ENCODE measurements at places on chromosomes 4 and X. TPM values are rescaled to one million over a fixed set of nuclear protein-coding genes. Genes with fewer than 3 reads are reported as not detected.

DNA sequence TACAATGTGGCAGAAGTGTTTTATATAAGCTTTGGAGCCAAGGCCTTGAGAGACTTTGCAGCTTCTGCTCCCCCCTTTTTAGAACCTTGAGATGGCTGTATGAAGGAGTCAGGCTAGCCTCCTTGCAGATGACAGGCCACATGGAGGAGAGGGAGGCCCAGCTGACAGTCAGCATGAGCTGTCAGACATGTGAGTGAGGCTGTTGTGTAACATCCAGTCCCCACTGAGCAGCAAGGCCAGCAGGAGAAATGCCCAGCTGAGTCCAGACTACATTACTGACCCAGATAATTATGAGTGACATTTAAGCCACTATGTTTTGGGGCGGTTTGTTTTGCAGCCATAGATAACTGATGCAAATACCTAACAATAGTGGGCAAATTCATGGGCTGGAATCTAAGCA lies 515.3 kb upstream of the ARX start:
- DNase-seq = no peak

- DNase-seq = no peak
These were observed 15.0 kb upstream of the TMEM144 start for GRCh38 chr4:158195297-158195696.

GRCh38 chr4:34861666-34862065 lies 1382.6 kb downstream of the ARAP2 start:
- DNase-seq = no peak

- DNase-seq = no peak
These were observed 101.1 kb downstream of the MID1 start for GRCh38 chrX:10519278-10519677.

MAOA gene
- polyA plus RNA-seq = 108 TPM

WWC2 gene
- 7.1 TPM for polyA plus RNA-seq

DNA sequence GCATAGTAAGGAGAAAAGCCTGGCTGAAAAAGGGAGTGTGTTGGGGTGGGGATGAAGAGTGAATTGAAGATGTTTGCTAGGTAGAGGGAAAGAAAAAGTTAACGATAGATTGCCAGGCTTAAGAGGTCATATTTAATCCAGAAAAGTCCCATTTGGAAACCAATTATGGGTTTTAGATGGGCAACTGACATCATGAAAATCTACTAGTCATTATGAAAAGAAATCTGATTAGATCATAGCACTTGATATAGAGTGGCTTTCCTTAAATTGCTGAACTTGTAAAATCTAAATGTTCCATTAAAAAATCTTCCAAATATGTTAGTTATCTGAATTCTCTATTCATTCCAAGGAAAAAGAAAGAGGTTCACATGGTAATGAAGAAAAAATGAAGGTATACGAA lies 37.5 kb upstream of the IL21 start:
- no peak for DNase-seq

SPON2 gene
- 4.9 TPM for polyA plus RNA-seq

EVC gene
- 16.6 TPM for polyA plus RNA-seq

KLB gene
- 0.13 TPM for polyA plus RNA-seq

- DNase-seq = no peak
These were observed 600.6 kb downstream of the ANKRD50 start for GRCh38 chr4:124111922-124112321.

POLN gene
- polyA plus RNA-seq = 7.0 TPM

PAGE1 gene
- not detected for polyA plus RNA-seq

TCEAL6 gene
- 0.87 TPM for polyA plus RNA-seq

- no peak for DNase-seq
These were observed 2.3 kb upstream of the SLC35A2 start for GRCh38 chrX:48913605-48914366.

- no peak for DNase-seq
These were observed 2309.8 kb downstream of the PCDH7 start for GRCh38 chr4:33029976-33030375.

DNA sequence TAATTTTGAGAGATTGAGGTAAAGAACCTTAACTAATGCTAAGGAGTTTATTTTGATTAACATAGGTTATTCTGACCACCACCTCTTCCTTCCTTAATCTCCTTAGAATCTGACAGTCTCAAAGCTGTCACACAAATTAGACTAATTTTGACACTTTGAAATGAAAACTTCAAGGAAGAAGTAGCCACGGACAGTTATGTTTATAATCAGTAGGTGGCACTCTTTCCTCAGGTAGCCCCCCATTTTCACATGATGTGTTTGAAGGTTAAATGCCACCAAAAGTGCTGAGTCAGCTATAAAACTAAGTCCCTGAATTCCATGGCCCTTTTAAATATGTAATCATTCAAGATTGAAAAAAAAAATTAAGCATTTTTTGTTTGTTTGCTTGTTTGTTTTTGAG lies 22.4 kb downstream of the TMEM33 start:
- no peak for DNase-seq

GRCh38 chr4:124337874-124338273 lies 374.7 kb downstream of the ANKRD50 start:
- DNase-seq = no peak

Data from aorta (tissue), 5 donors.